ENCODE measurements at places on chromosomes 1 and 21. TPM values are rescaled to one million over a fixed set of nuclear protein-coding genes. Genes with fewer than 3 reads are reported as not detected.

The LCE1E gene
- not detected for total RNA-seq

The SLAMF6 gene
- total RNA-seq: 72.4 TPM

The MYOG gene
- not detected for total RNA-seq

The PBXIP1 gene
- 39.8 TPM for total RNA-seq

Data from OCI-LY7 (cell line).